MCF 10A (cell line): ENCODE measurements at places on chromosomes 2 and 18. TPM values are rescaled to one million over a fixed set of nuclear protein-coding genes. Genes with fewer than 3 reads are reported as not detected.
A peak's percentile ranks its signal among the peaks of the same experiment; 100 is the strongest.

PHOSPHO2 gene
- 5.4 and 6.0 TPM in 2 replicates for total RNA-seq

DNA sequence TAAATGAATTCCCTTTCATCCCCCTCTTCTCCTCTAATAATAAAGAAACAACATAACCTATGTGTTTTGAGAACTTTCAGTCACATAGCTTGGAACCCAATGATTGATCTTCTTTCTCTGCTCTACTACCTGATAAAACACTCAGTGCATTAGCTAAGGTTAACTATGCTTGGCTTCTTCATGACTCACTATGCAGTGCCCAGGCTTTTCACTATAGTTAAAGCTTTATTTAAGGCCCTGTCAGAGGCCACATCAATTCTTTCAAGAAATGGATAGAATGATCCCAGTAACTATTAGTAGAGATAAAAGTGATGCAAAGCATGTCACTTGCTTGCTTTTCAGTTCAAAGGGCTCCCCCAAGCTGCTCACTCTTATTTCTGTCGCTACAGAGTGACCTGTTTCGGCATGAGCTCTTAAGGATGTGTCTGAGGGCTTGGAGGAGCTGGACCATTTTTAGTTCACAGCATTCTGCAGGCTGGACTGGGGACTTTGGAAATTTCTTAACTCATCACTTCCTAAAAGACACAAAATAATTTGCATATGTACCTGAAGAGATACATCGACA is 384.0 kb downstream of the LRRTM1 start:
- no peak overlapping the region for H3K27ac ChIP-seq
- H3K4me1 ChIP-seq, result no peaks in the 10 kb centered on the region
- no peak for DNase-seq
- H3K27me3 ChIP-seq, result no peaks in the 10 kb centered on the region
- no peaks in the 10 kb centered on the region for H3K36me3 ChIP-seq

DNA sequence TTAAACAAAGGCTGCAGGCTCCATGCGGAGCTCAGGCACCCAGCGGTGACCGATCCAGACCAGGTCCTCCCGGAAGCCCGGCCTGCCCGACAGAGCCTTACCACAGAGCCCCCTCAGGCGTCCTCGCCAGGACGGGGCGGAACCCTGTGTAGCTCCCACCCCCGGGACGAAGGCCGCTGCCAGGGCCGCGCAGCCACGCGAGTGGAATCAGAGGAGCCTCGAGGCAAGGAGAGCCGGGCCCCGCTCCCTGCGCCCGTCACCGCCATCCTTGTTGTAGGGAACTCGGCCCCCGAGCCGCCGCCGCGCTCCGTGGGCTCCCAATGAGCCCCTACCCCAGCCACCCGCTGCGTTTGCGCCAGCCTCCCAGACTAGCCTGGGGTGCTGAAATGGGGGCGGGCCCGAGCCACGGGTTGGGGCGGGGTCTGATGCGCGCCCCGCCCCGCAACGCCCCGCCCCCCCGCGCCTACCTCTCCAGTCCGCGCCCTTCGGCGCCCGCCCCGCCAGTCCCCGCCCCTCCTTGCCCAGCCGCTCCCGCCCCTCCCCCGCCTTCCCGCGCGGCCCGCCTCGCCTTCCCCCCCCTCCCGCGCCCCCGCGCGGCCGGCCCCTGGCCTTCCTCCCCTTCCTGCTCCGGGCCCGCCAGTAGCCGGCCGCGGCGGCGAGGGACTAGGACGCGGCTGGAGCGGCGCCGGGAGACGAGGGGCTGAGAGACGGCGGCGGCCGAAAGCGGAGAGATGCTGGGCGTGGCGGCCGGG is at the start of gene LIMS1:
TSS of gene LIMS1 (plus strand) at position 639 of the 752 bp plus-strand sequence. CDS start at position 732, 93 bp downstream.
- H3K4me1 ChIP-seq, result peaks cover 34% of the 10 kb centered on the region
- no peaks in the 10 kb centered on the region for H3K27me3 ChIP-seq
- DNase-seq, result peak; percentile 90
- H3K4me3 ChIP-seq, result peak within 1 kb of the TSS; percentile 90

GRCh38 chr2:58127111-58127510 is 80.5 kb downstream of the VRK2 start:
- H3K27ac ChIP-seq, result no peak overlapping the region
- DNase-seq, result no peak
- H3K36me3 ChIP-seq, result peaks cover 25% of the 10 kb centered on the region
- H3K27me3 ChIP-seq, result no peaks in the 10 kb centered on the region
- no peak overlapping the region for H3K4me3 ChIP-seq

GRCh38 chr2:136212426-136213378 is 94.8 kb upstream of the CXCR4 start:
- H3K27me3 ChIP-seq, result no peaks in the 10 kb centered on the region
- no peaks in the 10 kb centered on the region for H3K36me3 ChIP-seq
- no peak overlapping the region for H3K4me3 ChIP-seq
- no peaks in the 10 kb centered on the region for H3K4me1 ChIP-seq
- H3K27ac ChIP-seq, result no peak overlapping the region
- DNase-seq, result no peak
